ENCODE measurements at places on chromosomes 11 and 22.

GRCh38 chr11:118435290-118435892 is 901 bp upstream of the KMT2A start:
- peak; percentile 54 for DNase-seq

GRCh38 chr11:132873841-132874240 is 658.5 kb downstream of the OPCML start:
- no peak for DNase-seq

- no peak for DNase-seq
These were observed 10.2 kb downstream of the KREMEN1 start for GRCh38 chr22:29082826-29083545.

DNA sequence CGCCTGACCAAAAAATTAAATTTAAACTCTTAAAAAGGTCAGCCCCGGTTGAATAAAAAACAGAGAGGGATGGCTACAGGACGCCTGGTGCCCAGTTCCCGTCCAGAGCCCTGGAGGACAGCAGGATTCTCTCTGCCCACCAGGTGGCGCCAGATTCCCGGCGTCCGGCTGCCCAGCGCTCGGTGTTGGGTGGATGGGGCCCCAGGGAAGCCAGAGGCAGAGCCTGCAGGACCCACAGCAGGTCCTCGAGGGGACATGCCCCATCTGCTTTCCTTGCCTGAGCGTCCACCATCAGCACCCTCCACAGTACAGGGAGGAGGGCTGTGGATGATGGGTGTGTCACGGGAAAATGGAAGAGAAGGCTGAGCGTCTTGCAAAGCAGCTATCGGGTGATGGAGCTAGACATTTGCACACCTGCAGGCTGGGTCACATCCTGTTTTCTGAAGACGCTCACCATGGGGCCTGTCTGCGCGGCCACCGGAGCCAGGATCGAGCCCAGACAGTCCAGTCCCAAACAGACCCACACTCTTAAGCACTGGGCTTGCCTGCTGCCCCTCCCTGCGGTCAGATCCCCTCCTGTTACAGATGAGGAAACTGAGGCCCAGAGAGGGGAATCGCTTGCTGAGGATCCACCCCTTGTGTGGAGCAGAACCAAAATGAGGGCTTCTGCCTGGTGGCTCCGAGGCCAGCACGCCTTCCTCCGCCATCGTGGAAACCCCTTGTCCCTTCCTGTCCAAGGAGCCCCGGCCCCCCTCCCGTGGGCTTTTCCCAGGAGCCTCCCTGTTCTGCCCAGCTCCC is 18.5 kb upstream of the CBX7 start:
- DNase-seq, result peak; percentile 77

DNA sequence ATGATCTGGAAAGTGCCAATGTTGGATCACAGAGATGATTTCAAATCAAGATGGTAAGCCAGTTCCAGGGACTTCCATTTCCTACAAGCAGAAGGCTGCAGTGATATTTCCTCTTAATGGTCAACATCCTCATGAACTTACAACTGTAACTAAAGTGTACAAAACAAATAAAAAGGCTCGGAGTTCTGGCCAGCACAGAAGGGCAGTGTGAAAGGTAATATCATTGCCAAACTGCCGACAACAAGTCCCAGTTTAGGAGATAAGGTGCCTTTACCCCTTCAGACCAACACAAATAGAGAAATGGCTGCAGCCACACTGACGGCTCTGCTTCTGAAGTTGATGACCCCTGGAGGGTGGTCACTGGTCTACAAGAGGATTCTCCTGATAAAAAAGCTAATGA is 91.1 kb downstream of the ETS1 start:
- DNase-seq, result no peak

- DNase-seq, result no peak
These were observed 382 bp downstream of the RASSF10 start for GRCh38 chr11:13009476-13009920.

DNA sequence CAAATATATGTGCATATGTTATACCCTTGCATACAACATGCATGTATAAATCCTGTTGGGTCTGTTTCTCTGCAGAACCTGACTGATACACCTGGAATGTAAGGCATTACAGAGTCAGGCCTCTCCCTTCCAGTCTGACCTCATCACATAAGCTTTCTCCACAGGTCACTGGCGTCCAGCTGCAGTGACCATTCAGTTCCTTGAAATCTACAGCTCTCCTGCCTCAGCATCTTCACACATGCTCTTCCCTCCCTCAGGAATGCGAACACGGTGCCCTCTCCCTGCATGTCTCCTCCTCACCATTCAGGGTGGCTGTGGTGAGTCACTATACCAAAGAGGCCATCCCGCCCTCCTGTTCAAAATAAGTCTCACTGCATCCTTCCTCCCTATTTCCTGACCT is 657.8 kb upstream of the B3GAT1 start:
- no peak for DNase-seq

GRCh38 chr11:60874421-60875365 is 7.4 kb downstream of the ZP1 start:
- DNase-seq, result no peak

DNA sequence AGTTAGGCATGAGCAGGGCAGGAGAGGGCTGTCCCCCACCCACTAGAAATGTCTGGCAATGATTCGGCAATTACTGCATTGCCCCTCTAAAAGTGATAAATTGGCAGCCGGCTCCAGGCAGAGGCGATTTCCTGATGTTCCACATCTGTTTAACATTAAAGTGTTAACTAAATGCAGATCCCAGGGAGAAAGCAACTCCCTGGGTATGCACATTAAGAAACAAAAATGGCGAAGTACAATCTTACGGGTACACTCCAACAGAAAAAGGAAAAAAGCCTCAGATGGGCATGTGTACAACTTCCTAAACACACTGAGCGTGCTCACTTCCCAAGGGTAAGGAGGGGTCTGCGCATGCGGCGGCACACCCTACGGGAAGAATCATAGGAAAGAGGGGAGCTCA is 314.4 kb downstream of the CASP12 start:
- no peak for DNase-seq

GRCh38 chr22:43419371-43420080 is 7.7 kb downstream of the MPPED1 start:
- DNase-seq, result no peak

GRCh38 chr11:2410616-2411015 is 10.1 kb downstream of the TSSC4 start:
- no peak for DNase-seq

DNA sequence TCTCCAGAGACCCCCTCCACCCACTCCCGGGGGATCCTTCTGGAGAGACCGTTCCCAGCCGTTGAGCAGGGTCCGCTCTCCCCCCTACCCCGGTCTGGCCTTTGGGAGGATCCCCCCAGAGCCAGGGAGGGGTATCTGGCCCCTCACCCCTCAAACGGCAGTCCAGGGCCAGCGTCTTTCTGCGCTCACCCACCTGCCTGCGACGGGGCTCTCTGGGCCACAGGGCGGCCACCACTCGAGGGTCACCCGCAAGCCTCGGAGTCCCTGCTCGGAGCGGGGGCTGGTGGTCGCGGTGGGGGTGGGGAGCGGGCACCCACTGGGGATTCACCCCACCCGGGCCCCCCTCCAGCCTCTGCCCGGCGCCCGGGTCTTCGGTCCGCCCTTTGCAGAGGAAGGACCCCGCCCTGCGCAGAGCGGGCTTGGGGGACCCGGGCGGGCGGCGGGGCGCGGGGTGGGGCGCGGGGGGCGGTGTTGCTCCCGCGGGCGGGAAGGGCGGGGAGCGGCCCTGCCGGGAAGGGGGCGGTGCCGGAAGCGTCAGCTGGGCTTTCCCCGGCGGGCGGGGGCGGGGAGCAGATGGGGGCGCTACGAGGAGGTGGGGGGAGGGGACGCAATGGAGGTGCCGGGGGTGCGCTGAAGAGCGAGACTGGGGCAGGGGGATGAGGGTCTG is 16.6 kb downstream of the CRELD2 start:
- peak; percentile 64 for DNase-seq

DNA sequence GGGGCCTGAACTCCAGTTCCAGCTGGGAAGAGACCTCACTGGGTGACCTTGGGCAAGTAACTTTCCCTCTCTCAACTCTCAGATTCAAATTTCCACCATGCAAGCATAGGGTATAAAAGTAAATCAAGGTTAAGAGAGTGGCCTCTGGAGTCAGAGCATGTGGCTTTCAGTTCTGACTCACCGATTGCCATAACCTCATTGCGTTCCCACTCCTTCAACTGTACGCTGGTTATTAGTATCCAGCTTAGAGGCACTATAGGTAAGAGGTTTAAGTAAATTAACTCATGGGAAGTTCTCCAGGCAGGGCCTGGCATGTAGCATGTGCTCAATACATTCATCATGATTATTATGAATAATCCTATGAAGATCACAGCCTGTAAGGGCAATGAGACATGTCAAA is 88.3 kb downstream of the FBXO7 start:
- no peak for DNase-seq

- no peak for DNase-seq
These were observed 13.5 kb downstream of the MCAT start for GRCh38 chr22:43129426-43130425.

- peak; percentile 83 for DNase-seq
These were observed 49.9 kb downstream of the SCUBE1 start for GRCh38 chr22:43293259-43293654.

DNA sequence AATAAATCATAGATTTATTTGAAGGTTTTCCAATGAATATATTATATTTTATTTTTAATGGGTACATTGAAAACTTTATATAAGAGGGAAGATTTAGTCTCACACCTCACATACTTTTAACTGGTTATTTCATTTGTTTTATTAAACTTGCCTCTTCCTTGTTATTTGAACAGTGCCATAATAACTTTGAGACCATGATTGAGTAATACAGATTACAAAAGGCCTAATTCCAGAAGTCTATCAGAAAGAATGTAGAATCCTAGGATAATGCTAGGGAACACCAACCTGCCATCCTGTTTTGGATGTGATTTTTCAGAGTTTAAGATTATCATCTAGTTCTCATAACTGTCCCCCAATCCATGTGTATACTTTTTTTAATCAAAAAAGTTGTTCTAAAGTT is 102.7 kb upstream of the BIRC3 start:
- no peak for DNase-seq

GRCh38 chr22:37930270-37930951 is 23.0 kb downstream of the C22orf23 start:
- peak; percentile 38 for DNase-seq

DNA sequence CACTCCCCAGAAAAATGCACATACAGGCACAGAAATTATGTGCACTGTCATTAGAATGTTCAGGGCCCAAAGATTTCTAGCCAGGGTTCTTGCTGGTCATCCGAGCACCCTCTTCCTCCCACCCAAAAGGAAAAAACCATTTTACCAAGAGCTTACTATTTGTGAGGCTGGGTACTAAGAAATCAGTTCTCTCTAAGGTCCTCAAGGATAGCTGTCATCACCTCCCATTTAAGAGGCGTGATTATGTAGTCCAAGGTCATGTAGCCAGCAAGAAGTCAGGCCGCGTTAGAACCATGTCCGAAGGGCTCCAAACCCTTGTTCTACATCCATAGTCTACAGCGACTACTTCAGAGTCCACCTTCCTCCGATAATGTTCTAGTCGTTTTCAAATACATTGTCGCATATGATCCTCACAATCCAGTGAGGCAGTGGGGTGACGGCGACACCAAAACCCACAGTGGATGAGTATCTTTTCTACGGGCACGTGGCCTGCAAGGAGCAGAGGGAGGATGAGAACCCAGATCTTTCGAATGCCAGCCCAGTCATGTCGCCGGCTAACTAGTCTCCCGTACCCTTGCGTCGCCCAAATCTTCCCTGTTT is 634 bp downstream of the TIMM8B start:
- peak; percentile 40 for DNase-seq

- no peak for DNase-seq
These were observed 17.5 kb downstream of the FAM227A start for GRCh38 chr22:38638728-38639127.

GRCh38 chr11:121533601-121534000 is 80.8 kb upstream of the SORL1-AS1 start:
- DNase-seq, result no peak

DNA sequence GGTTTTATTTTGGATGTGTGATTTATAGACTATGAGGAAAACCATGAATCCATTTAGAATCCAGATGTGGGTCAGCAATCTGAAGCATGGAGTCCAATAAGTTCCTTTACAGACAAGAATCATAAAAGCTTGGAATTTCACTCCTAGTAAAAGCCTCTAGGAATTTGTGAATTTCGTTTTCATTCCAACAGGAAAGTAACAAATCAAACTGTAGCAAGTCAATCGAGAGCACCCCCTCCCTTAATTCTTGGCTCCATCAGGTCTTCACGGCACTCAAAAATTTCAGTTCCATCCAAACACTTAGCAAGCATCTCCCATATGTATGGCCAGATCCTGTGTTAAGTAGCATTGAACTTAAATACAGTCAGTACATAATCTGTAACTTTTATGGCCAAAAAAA is 143.6 kb upstream of the POU2AF2 start:
- DNase-seq, result no peak

DNA sequence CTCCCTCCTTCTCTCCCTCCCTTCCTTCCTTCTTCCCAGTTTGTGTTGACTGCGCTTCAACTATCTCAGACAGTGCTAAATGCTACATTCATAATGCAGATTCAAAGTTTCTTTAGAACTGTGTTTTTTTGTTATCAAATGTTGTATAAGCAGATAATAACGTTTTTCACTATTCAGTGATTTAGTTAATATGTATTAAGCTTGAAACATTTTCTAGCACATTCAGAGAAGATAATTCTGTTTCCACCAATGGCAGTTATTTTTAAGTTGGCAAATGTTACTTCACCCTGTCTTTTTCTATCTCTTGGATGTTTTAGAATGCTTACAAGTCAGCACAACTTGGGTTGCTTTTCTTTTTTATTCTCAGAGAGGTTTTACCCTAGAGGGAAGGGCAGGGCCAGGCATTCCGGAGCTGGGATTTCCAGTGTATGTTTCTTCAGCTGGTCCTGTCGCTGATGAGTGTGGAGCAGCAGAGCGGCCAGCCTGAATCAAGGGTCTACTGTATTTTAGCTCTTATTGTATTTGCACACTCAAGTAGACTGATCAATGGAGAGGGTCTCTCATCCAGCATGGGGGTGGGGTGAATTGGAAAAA is 162.3 kb upstream of the ARHGAP20 start:
- no peak for DNase-seq

DNA sequence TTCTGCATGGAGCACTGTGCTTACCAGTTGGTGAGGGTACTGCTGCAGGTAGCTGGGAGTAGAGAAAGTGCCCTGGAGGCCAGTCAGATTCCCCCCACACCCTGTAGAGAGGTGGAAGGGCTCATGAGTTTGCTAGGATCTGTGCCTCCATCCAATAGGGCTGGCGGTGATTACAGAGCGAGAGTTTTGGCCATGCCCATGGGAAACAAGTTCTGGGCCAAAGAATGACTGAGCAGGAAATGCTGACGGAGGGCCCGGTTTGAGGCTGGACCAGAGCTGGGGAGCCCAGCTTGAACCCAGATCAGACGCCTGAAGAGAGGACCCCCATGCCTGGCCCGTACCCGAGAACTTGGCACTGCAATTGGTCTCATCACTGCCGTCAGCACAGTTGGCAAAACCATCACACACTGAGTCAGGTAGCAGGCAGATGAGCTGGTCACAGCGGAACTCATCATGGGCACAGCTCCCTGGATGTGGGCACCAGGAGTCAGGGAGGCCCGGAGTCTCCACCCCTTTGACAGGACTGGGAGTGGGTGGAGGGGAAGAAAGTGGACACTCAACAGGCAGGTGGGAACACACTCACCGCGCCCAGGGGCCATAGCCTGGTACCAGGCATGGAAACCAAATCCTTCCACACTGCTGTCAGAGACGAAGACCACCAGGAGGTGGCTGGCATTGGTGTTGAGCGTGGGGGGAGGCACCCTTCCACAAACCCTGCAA is 2.1 kb downstream of the MFRP start:
- DNase-seq, result no peak

GRCh38 chr11:44834846-44835245 is 108.1 kb downstream of the TSPAN18 start:
- DNase-seq, result no peak

- DNase-seq, result peak; percentile 83
These were observed 135.8 kb downstream of the TEAD1 start for GRCh38 chr11:12809864-12810567.

Measured in EL (cell line).